ENCODE measurements at places on chromosomes 6 and 20.

DNA sequence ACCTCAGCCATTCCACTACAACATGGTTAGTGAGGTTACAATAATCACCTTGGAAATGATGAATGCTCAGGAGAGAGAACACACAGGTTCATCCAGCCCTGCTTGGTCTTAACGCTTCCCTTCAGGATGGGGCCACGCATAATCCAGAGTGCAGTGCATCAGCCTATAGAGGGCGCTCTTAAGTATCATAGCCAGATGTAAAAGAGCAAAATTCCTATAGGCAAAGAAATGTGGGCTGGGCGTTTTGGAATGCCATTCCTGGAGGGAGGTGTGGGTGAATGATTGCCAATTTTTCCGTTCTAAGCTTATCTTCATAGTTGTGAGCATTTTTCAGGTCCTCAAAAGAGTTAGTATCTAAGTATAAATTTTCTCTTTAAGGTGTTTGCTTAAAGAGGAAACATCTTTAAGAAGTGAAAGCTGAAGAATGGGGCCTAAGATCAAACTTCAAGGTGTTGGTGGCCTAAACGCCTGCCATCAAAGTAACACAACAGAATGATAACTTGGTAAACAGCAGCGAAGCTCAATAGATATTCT lies 1.8 kb downstream of the RIPOR2 start:
- no peak for DNase-seq

DNA sequence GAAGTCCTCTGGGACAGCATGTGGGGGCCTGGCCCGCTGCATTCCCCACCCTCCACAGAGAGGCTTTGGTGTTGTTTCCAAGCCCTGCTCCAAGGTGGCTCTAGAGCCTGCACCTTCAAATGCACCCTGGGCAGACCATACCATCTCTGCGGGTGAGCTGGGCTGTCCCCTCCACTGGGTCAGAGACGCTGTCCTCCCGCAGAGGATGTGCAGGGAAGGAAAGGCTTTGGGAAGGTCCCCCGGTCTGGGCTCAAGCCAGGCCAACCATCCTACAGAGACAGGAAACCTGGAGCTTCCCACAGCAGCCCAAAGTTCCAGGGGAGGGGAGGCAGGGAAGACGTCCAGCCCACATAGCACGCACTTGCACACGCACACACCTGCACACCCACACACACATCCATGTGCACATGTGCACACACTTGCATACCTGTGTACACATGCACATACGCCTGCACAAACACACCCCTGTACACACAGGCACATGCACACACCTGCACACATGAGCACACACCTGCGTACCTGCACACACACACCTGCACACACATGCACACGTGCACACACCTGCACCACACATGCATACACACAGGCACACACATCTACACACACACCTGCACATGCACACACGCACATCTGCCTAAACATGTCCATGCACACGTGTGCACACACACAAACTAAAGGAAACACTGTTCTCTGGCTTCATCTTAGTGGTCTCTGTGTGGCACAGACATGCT lies 155.4 kb downstream of the ERMARD start:
- DNase-seq = no peak

- DNase-seq = no peak
Observed at GRCh38 chr6:33547499-33547898, 32.6 kb downstream of the BAK1 start.

GRCh38 chr6:45898941-45899682 lies 116.5 kb downstream of the CLIC5 start:
- no peak for DNase-seq

DNA sequence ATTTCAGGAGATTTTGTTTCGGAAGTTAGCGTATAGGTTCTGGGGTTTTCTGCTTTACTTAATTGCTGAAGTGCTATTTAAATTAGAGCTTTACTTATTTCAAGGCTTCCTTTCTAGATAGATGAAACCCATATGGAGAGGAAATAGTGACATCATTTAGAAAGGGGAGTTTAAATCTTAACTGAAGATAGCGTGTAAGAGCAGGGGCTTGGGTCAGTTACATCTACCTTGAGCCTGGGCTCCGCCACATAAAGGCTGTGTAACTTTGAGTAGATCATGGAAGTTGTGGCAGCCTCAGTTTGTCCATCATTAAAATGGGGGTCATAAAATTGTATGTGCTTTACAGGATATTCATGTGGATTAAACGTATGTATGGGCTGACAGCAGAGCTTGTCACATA lies 4.7 kb downstream of the CDS2 start:
- no peak for DNase-seq

- DNase-seq = no peak
Observed at GRCh38 chr6:39593646-39594045, 131.6 kb downstream of the KIF6 start.

- no peak for DNase-seq
Observed at GRCh38 chr6:89567630-89568390, 70.7 kb downstream of the LYRM2 start.

- DNase-seq = no peak
Observed at GRCh38 chr6:125974214-125974866, 12.0 kb upstream of the TRMT11 start.

GRCh38 chr6:18330548-18331081 lies 56.5 kb upstream of the RNF144B start:
- DNase-seq = no peak

DNA sequence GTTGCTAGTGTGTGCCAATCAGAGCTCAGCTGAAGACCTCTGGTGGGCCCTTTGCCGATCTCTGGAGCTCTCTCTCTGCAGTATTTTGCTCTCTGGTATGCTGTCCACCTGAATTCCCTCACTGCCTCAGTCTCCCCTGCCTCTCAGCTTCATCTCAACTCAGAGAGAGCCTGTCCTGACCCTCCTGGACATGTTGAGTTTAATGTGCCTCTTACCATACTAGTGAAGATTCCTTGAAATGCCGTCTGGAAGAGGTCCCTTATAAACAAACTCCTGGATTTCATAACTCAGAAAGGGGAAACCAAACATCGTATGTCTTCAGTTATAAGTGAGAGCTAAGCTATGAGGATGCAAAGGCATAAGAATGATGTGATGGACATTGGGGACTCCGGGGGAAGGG lies 231.1 kb upstream of the ZNF217 start:
- DNase-seq = no peak

GRCh38 chr6:139407718-139408222 lies 33.3 kb upstream of the CITED2 start:
- no peak for DNase-seq

- DNase-seq = no peak
Observed at GRCh38 chr20:53642196-53643030, 48.8 kb upstream of the ZNF217 start.

DNA sequence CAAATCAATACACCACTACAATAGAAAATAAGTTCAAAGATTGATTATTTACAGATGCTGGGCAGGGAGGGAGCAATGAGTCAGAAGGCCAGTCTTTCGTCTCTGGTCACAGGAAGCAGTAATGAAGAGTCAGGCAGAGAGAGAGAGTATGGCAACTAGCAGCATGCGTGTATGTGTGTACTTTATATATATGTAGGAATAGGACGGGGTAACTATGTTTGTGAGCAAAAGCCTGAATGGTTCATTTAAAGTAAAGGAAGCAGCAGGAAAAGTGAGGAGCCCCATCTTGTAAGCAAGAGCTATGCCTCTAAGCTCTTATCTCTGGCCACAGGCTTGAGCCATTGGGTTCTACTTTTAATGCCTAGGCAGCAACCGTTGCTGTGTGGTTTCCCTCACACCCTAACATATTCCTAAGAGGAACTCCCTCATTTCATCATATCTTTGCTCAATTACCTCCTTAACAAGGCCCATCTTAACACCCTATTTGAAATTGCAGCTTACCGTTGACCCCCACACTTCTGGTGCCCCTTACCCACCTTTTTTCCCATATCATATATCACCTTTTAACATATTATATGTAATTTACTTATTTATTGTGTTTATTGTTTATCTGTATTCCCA lies 66.6 kb downstream of the AFG1L start:
- DNase-seq = no peak

GRCh38 chr20:11080781-11081377 lies 407.1 kb upstream of the JAG1 start:
- no peak for DNase-seq

GRCh38 chr6:116682334-116682712 lies 1.3 kb downstream of the KPNA5 start:
- DNase-seq = no peak

- DNase-seq = no peak
Observed at GRCh38 chr6:87220997-87221396, 65.6 kb downstream of the ZNF292 start.
